ENCODE measurements at places on chromosomes 6 and 20.

DNA sequence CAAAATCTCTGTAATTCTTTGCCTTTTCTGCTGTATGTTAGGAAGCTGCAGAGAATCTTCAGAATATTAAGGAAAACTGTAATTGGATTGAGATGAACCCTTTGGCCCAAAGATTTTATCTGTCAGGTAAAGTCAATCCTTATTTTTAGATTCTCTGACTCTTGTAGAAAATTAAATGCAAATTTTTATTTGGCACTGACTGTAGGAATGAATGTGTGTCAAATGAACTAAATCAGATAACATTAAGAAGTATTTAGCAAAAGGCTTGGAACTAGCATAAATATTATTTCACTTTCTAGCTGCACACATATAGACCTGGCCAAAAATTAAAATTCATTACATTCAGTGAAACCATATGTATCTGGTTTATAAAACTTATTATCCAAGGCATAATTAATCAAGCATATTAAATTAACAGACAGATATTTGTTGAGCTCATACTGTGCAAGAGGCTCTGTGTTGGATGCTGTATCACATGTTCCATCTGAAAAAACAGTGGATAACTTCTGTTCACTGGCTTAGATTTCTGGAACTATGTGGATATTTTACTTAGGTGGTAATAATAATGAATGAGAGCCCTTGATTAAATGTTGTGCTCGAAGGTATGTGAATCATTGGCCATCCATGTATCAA is 124.8 kb downstream of the HDGFL1 start:
- DNase-seq: no peak

DNA sequence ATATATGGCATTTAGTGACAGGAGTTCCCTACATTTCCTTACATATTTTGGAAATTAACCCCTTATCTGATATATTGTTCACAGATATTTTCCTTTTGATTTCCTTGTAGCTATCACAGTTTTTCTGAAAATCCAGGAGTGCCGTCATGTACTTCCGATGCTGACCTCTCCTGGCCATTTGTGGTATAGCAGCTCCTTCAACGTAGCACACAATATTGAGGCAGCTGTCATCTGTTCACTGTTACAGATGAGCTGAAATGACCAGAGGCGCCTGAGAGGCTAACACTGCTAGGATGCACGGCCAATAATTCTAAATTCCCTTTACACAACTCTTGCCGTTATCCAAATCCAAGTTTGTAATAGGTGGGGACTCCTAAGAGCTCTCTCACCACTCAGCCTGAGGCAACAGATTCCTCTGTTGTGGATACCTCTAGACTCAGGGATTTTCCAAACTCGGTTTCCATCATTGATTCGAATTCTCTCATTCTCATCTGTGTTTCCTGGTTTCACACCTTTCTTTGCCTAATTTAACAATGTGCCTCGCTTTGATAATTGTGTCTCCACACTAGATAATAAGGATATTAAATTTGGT is 53.0 kb downstream of the MMUT start:
- peak; percentile 47 for DNase-seq

DNA sequence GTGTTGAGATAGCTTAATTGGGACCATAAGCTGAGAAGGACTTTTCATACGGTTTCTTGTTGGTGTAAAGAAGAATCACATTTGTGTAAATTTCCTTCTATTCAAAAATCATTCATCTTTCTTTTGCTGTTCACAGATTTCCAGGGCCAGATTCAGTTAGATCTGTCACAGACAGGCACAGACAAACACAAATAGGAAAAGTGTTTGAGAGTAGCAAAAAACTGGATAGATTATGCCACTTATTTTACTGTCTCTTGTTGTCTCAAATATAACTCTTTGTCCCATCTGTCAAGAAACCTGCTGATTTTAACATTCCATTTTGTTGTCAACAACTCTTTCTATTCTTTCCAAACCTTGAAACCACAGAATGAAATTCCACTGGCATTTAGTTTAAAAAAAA is 142.8 kb downstream of the ID4 start:
- no peak for DNase-seq

DNA sequence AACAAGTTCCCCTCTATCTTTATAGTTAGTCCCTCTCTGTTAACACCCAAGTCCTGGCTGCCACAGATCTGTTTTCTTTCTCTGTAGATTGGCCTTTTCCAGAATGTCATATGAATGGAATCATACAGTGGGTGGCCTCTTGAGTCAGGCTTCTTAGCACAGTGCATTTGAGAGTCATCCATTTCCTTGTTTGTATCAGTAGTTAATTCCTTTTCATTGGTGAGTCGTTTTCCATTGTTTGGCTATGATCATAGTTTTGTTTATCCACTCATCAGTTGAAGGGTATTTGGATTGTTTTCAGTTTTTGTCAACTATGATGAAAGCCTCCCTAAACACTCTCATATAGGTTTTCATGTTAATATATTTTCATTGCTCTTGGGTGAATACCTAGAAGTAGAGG is 248.3 kb downstream of the ARID1B start:
- no peak for DNase-seq

GRCh38 chr6:46338131-46338530 is 153.1 kb downstream of the RCAN2 start:
- no peak for DNase-seq

GRCh38 chr20:50867805-50868204 is 63.4 kb downstream of the ADNP start:
- DNase-seq: no peak

GRCh38 chr6:28727559-28728211 is 196.1 kb downstream of the TRIM27 start:
- DNase-seq: no peak

- no peak for DNase-seq
These were observed 54.9 kb upstream of the CARMIL1 start for GRCh38 chr6:25224242-25224641.

GRCh38 chr6:16305246-16305725 is 66.9 kb downstream of the GMPR start:
- no peak for DNase-seq

GRCh38 chr20:50339466-50339901 is 148.9 kb downstream of the CEBPB start:
- DNase-seq: no peak

DNA sequence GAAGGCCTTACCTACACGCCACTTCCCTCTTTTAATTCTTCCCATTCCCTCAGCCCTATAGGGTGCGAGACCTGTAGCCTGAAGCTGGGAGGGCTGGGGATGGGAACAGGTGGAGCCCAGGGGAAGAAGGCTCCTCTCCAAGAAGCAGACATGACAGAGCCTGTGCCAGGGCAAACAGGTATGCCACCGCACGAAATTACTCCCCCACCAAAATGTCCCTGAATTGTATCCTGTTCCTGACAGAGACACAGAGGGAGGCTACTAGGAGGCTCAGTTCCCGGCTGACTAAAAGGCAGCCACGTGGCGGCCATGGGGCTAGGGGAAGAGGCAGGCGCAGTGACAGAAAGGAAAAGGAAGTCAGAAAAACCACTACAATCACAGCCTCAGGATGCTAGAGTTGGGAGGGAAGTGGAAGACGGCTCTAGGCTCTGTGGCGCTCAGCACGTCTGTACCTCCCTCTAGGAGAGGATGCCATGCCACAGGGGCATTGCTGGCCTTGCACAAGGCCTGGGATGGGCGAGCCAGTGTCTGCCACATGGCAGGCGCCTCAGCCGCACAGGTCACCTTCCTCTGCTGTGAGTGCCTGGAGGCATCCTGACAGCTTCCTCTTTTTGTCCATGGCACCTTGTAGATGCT is 27.7 kb downstream of the TFEB start:
- no peak for DNase-seq

DNA sequence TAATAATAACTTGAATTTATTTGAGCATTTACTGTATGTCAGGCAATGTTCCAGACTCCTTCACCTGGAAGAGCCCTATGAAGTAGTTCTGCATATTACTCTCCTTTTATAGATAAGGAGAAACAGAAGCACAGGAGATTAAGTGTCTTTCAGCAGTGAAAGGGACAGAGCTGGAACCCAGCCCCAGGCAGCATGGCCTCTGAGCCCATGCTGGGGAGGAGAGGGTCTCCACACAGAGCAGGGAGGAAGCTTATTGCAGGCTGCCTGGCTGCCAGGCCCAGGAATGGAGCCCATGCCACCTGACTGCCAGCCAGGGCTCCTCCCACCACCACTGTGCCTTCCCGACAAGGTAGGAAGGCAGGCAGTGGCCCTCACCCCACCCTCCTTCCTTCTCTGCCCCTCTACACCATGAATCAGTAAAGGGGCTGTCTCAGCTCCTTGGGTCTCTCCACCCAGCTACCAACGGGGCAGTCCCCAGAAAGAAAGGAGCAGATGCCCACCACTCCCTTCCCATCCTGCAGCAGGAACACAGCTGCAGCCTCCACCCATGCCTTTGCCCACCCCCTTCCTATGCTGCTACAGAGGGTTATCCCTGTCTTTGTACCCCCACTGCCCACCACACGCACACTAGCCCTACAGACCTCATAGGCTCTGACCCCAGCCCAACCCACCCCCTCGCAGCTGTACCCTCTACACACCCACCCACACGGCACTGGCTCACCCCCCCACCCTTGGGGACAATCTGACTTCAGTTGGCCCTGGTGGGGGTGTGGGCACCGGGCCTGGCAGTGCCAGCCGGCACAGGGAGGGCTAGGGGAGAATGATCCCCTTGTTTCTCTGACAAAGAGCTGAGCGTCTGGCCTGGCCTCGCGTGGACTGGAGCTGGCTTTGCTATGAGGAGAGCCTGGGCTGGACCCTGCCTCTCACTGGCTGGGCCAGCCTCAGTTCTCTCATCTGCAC is 41.8 kb downstream of the TFEB start:
- DNase-seq: peak; percentile 82

DNA sequence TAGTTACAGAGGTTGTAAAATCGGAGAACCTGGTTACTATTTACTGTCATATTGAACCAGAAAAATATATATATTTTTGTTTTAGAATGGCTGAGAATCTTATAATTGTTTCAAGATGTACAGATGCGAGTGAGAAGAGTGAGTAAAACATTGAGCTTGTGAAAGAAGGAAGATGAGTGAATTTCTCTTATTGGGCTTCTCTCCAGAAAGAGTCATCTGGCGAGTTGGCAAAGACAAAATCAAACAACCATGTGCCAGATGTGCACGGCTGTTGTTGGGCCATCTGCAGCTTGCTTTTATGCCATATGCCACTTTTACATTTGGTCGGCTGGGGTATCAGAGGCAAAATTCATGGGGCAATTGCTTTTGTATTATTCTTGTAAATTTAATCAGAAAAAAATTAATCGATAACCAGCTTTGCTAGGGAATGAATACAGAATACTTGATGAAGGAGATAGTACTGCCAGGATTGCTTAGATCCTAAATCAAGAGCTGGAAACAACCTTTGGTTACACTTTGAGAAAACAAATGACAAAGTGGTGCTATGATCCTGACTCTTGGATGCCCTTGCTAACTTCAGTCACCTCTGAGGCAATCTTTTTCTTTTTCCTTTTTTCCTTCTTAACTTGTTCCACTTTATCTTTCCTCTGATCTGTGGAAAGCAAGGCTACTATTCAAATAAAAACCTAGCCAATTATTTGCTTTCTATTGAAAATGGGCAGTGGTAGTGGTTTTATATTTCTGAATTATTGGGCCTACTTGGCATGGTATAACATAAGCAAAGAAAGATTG is 97.1 kb upstream of the GRIK2 start:
- DNase-seq: no peak

- DNase-seq: no peak
These were observed 1.4 kb downstream of the IL22RA2 start for GRCh38 chr6:137171824-137172733.

- no peak for DNase-seq
These were observed 25.3 kb downstream of the CASS4 start for GRCh38 chr20:56437196-56437960.

GRCh38 chr6:24524805-24525204 is 30.0 kb downstream of the ALDH5A1 start:
- no peak for DNase-seq

- DNase-seq: no peak
These were observed 78.0 kb upstream of the MRPS10 start for GRCh38 chr6:42295677-42296076.

DNA sequence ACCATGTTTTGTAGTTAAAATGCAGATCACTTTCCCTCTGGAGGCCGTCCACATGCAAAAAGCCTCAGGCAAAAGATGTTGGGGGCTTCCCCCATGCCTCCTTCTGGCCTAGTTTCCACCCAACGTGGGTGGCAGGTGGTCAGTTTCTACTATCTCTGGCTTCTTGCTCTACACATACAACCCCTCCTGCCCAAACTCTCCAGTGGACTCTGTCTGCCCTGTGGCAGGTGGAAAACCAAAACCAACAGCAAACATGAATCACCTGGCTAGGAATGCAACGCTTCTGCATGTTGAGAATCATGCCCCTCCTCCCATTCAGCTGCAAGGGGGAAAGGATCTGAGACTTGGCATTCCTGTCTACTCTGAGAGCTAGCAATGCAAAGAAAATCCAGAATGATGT is 94.8 kb downstream of the MBOAT1 start:
- no peak for DNase-seq

DNA sequence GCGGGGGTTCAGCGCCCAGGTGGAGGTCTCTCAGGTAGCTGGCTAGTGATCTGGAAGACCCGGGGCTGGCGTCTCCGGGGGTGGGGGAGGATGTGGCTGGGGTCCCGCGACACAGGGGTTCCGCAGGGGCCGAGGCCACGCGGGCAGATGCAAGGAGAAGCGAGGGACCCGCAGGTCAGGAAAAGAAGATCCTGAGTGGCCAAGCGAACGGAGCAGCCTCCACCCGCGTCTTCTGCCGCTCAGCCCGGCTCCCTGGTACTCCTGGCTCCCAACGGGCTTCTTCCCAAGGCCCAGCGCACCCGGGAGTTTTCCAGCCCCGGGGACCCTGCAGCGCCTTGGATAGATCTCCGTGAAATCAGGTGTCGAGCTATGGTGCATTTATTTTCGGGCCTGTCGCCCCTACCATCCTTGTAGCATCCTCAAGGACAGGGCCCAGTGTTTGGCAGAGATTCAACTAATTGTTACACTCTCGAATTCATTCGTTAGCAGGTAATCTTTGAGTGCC is 682 bp upstream of the CHD6 start:
- DNase-seq: no peak

DNA sequence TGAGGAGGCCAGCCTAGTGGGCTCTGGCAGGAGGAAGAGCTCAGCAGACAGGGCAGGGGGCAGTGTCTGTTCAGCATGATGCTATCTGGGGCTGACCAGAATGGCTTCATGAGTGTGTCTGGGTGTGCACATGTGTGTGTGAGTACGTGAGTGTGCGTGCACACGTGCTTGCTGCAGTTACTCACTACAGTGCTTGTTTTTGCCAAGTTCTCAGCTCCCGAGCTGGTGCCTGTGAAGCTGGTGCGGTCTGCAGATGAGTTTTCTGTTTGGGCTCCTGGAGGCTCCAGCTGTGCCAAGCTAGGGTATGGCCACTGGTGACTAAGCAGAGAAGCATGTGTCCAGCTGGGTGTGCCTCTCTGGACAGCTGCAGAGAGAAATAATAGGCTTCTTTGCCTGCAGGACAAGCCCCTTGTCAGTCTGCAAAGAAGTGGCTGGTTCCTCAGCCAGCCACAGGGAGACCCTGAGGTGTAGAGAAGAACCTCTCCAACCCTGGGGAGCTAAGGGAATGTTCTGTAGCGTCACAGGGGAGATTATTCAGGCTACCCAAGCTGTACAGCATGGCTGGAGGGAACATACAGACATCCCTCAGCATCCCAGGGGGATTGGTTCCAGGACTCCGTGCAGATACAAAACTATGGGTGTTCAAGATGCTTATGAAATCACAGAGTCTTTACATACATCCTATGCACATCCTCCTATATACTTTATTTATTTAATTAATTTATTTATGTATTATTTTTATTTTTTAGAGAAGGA is 40.2 kb upstream of the FAM50B start:
- no peak for DNase-seq

- no peak for DNase-seq
These were observed 4.0 kb downstream of the PEX6 start for GRCh38 chr6:42974919-42975505.

All from nucleus accumbens (tissue), 56 donors.